ENCODE measurements at places on chromosomes 16 and 17.

DNA sequence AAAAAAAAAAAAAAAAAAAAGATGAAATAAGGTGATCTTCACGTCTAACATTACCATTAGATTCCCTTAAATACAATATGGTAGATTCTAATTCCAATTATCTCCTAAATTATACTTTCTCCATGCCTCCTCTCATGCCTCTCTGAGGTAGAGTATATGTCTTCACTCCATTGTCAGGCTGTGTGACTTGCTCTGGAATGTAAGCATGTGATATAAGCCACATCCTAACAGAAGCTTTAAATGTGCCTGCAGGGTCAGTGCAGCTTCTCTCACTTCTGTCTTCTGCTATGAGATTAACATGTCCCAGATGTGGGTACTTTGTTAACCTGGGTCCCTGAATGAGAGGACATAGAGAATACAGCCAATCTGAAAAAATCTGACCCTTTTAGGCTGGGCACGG lies 32.6 kb downstream of the MED13 start:
- no peak for DNase-seq

DNA sequence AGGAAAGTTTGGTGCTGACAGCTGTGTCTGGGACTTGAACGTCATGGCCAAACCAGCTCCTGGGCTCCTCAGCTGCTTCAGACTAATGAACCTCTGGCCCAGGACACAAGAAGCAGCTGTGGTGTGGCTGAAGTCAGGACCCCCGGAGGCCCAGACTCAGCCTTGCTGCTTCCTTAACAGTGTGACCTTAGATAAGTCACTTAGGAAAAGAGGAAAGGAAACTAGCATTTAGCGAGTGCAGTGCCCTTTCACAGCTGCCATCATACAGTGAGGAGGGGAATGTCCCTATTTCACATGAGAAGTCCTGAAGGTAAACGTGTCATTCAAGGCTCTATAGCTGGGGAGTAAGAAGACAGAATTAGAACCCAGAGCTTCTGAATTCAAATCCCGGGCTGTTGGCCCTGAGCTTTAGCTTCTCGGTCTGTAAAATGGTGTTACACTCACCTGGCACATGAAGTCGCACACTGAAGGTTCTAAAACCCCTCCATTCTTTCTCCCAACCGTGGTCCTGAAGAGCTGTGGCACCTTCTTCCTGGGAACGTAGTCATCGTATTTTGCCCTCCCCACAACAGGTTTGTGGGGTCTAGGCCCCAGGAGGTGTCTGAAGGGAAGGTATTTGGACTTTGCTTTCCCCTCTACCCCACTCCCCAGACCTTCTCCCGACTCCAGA lies 910 bp upstream of the RAMP2 start:
- DNase-seq = no peak

DNA sequence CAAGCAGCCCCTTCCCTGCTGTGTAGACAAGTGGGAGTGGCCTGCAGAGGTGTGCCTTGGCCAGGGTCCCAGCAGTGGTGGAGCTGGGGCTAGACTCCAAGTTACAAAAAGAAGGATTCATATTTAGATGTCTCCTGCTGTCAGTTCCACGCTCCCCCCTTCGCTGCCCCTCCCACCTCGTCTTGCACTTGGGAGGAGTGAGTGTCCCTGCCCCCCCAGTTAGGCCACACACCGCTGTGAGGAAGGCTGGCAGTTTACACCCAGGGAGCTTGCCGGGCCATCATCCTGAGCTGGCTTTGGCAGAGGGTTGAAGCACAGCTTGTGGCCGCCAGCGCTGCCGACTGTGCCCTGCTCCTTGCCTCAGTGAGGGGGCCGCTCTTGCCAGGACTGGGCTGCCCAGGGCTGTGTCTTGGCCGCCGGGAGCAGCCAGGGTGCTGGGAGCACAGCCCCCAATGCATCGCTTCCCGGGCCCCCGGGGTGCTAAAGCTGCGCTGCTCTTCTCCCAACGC lies 44.3 kb downstream of the ELAC2 start:
- no peak for DNase-seq

DNA sequence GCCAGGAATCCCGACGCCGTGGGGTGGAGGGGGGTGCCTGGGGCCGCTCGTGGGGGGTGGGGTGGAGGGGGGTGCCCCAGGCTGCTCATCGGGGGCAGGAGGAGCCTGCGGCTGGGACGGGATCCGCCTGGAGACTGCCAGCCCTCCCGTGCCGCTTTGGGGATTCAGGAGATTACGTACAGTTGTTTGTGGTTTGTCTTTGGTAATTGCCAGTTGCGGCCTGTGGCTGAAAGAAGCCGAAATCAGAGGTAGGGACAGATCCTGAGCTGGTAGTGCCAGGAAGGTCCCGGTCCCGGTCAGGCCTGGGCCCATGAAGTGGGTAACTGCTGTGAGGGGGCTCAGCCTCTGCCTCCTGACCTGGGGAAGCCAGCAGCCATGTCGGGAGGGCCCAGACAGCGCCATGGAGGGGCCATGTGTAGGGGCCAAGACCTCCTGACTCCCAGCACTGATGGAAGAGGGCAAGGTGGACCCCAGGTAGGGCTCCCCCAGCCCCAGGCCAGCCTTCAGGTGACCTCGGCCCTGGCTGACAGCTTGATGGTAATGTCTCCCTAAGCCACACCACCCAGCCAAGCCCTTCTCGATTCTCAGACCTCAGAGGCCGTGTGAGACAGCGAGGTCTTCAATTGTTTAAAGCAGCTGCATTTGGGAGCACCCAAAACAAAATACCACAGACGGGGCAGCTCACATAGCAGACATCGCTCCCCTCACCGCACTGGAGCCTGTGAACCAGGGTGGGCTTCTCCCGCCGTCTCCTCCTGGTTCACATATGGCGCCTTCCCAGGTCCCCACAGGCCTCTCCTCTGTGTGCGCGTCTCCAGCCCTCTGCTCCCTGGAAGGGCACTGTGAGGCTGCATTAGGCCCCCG lies 34.9 kb upstream of the SSTR5 start:
- no peak for DNase-seq

All from putamen (tissue), 1 donor.